ENCODE measurements at places on chromosomes 7 and 10.

DNA sequence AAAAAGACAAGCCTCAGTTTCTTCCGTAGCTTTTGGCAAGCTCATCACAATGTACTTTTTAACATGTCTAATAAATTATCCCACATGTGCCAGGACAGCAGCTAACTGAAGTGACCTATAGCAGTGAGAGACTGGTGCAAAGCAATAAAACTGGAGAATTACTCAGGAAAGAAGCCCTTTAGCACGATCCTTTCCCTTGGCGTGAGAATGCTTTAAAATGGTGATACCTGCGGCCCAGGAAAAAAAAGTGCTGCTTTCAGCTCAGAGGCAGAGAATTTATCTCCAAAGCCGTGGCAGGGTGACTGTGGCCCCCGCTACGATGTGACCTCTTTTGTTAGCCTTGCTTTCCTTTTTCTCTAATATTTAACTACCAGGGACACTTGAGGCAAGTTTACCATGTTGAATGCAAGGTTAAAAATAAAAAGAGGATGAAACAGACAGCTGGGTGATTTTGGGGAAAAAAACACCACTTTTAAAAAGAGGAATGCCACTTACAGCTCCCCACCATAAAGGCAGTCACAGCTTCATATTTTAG, 184.0 kb downstream of the FANK1 start:
- peak; percentile 16 for DNase-seq

GRCh38 chr7:15647309-15647708, 39.2 kb downstream of the MEOX2 start:
- DNase-seq: no peak

DNA sequence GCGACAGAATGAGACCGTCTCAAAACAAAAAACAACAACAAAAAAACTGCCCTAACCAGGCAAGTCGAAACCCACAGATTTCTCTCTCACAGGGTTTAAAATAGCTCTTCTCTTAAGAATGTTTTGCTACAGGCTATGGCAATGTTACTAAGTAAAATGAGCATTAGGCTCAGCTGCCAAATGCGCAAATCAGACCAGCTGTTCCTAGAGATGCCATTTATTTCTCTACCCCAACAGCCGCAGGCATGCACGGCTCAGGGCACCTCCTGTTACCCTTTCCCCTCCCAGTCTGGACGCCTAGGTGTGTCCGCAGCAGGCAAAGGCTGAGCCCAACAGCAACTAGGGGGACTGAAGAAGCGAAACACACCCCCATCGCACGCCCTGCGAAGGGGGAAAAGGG, 168.3 kb upstream of the MBL2 start:
- DNase-seq: no peak

GRCh38 chr7:108211382-108212201, 81.4 kb upstream of the LAMB4 start:
- DNase-seq: peak; percentile 48

DNA sequence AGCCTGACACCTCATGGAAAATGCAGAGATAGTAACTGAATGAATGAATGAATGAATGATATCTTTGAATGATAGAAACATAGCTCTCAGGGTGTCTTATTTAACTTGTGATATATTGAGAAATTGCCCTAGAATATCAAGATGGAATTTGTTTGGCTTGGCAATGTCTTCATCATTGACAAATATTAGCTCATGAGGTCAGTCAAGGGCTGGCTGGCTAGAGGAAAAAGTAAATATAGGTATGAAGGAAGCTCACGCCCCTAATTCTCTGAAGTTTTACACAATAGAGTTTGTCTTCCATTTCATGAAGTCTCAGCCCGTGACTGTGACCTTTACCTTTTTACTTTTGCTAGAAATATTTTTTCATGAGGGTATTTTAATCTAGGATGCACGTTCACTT, 305.2 kb downstream of the ADARB2 start:
- DNase-seq: no peak

- DNase-seq: no peak
Measured at GRCh38 chr10:97682042-97682441, 5.0 kb downstream of the AVPI1 start.

GRCh38 chr7:124489925-124490324, 275.7 kb downstream of the GPR37 start:
- DNase-seq: no peak

- peak; percentile 39 for DNase-seq
Measured at GRCh38 chr7:151537818-151538561, 18.3 kb upstream of the RHEB start.

DNA sequence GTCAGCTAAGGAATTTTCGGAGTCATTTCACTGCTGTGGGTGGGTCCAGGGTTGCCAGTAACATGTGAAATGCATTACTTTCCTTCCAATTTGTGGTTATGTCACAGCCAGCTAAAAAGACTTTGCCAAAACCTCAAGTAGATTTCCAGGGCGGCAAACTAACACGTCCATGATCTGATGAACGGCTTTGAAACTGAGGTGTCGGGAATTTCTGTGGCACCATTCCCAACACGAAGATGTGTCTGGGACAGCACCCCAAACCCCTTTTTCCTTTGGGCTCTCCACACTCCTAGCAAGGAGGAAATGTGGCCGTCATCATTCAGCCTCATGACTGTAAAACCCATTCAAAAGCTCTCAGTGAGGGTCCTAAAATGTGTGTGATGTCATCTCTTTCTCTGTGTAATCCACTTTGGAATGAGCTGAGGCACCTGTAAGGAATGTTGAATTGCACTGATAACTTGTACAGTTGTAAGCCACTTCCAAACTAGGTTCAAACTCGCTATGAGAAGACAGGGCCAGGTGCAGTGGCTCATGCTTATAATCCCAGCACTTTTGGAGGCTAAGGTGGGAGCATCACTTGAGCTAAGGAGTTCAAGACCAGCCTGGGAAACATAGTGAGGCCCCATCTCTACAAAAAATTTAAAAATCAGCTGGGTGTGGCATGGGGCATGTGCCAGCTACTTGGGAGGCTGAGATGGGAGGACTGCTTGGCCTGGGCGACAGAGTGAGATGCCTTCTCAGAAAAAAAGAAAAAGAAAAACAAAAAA, 146.1 kb upstream of the FRMD4A start:
- peak; percentile 93 for DNase-seq

GRCh38 chr10:96683065-96683464, 37.2 kb downstream of the PIK3AP1 start:
- DNase-seq: peak; percentile 42

- peak; percentile 98 for DNase-seq
Measured at GRCh38 chr7:115230882-115231571, 309.1 kb downstream of the MDFIC start.

GRCh38 chr7:108324053-108325038, 131.9 kb downstream of the NRCAM start:
- DNase-seq: no peak

DNA sequence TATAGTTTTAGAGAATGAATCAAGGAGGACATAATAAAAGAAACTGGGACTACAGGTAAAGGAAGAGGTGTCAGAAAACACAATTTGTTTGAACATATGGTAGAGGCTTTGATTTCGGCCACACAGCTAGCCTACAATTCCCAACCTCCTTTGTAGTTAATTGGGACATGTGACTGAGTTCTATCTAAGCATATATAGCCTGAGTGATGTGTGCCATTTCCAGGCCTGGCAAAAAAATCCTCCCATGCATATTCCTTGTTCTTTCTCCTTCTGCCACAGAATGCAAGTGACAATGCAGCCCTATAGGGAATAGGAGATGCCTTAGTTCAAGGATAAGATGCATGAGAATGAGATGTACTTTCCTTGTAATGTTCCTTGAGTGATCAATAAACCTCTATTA, 590.7 kb upstream of the STEAP1 start:
- DNase-seq: no peak

- peak; percentile 73 for DNase-seq
Measured at GRCh38 chr10:92690211-92690914, 608 bp downstream of the HHEX start.

GRCh38 chr7:131031099-131031868, 296.4 kb upstream of the MKLN1 start:
- no peak for DNase-seq

GRCh38 chr10:123906884-123907652, 15.5 kb upstream of the CPXM2 start:
- no peak for DNase-seq

GRCh38 chr7:110944966-110945644, 145.8 kb upstream of the LRRN3 start:
- DNase-seq: no peak

DNA sequence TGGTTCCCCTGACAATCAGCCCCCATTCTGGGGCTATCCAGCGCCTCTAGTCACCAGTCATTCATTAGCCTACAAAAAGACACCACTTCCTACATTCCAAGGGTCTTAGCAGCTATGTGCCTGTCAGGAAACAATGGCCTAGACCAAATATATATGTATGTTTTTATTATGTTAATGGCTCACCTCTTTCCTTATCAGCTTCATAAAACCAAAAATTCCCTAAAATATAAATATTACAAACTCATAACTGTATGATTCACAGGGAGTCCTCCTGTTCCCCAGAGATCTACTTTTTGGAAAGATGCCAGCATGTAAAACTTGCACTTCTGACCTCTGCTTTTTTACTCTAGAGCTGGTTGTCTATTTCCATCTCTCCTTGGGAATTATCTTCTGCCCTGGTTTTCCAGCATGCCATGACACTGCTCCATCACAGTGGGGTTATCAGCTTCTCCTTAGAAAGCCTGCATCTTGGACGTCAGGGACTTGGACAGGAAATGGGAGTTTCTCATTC, 79.2 kb downstream of the ABCA13 start:
- peak; percentile 75 for DNase-seq

GRCh38 chr7:27784399-27785053, 44.6 kb downstream of the TAX1BP1 start:
- peak; percentile 69 for DNase-seq

GRCh38 chr10:122323941-122324675, 50.4 kb upstream of the PLEKHA1 start:
- peak; percentile 24 for DNase-seq

DNA sequence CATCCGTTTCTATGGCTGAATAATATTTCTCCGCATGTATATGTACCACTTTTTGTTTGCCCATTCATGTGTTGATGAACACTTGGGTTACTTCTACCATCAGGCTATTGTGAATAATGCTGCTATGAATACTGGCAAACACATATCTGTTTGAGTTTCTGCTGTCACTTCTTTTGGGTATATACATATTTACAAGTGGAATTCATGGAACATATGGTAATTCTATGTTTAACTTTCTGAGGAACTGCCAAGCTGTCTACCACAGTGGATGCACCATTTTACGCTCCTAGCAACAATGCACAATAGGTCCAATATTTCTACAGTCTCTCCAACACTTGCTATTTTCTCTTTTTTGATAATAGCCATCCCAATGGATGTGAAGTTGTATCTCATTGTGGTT, 5.5 kb upstream of the ZNF488 start:
- no peak for DNase-seq

DNA sequence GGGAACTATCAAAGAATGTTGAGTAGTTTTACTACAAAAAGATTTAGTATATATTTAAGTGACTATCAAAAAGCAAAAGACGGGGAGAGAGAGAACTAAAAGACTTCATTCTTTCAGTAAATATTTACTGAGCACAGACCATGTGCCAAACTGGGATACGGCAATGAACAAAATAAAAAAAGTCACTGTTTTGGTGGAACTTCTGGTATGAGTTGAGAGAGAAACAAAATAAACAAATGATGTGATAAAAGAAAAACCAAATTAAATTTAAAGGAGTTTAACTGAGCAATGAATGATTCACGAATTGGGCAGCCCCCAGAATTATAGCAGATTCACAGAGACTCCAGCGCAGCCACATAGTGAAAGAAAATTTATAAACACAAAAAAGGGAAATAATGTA, 17.8 kb upstream of the AKAP9 start:
- DNase-seq: no peak

GRCh38 chr7:137439829-137440825, 96.6 kb upstream of the PTN start:
- peak; percentile 29 for DNase-seq

GRCh38 chr10:13707156-13707881, 120.6 kb downstream of the PRPF18 start:
- peak; percentile 96 for DNase-seq

DNA sequence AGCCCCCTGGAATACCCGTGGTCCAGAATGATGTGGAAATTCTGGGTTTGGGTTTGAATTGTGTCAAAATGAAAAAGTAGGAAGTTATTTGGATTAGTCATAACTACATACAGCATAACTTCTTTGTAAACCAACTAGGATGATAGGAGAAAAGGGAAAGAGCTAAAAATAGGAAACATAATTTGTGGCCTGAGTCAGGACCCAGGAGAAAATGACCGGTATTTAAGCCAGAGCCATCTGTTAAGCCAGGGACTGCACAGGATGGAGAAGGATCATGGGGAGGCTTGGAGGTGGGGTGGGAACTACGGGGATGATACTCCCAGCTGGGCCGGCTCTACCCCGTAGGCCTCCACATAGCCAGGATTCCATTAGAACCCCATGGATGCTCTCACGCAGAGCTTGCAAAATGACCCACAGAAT, 98.6 kb downstream of the MYOF start:
- DNase-seq: peak; percentile 91

DNA sequence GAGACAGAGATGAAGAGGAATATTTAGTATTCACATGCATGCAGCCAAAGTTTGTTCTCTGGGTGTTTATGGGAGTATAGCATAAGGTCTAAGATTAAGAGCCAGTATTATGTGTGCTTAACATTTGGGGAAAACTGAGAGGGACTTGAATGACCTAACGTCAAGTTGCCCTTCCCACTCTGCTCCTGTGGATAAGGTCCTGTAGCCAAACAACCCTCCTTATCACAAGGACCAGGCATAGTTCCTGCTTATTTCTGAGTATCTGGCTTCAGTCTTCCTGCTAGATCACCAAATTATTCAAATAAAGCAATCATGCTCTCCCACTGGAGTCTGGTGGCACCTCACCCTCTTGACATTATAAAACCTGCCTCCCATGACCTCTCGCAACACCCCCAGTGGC, 137.9 kb upstream of the SEMA3E start:
- no peak for DNase-seq

DNA sequence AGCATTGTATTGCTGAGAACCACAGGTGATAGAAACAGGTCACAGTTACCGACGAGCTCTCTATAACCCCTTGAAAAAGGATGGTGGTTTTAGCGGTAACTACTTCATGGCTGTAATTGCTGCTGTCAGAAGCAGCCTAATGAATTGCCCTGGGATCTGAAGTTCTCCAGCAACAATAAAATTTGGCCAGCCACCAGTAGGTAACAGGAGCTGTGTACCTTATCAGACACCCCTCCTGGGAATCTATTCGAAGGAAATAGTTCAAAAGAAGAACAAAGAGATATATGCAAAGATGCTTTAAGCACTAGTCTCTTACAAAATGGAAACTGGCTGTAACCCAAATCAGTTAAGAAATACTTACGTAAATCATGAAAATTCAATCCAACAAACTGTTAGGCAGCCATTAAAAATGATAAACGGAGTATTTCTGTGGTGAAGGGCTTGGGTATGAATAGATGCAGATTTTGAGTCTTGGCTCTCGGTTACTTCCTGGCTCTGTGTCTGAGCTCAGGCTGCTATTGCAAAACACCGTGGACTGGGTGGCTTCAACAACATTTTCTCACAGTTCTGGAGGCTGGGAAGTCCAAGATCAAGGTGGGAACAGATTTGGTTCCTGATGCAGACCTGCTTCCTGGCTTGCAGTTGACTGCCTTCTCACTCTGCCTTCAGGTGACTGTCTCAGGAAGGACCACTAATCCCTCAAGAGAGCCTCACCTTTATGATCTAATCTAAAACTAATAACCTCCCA, 1.6 kb downstream of the MSRB2 start:
- peak; percentile 43 for DNase-seq
